Mammary epithelial cell (primary cell): ENCODE measurements at places on chromosomes 4 and X. TPM values are rescaled to one million over a fixed set of nuclear protein-coding genes. Genes with fewer than 3 reads are reported as not detected.

DNA sequence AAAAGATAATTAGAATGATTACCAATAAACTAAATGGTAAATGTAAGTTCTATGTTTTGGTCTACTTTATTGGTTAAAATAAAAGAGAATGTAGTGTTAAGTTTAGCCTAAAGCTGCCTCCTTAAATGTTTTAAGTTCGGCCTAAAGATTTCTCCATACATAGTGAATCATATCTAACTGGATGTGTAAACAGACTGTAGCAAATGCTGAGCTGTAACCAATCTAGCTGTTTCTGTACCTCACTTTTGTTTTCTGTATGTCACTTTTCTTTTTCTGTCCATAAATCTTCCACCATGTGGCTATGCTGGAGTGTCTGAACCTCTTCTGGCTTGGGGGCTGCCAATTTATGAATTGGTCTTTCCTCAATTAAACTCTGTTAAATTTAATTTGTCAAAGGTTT, 121.2 kb downstream of the TBCK start:
- DNase-seq: no peak

GRCh38 chr4:32477518-32477917, 1757.3 kb downstream of the PCDH7 start:
- DNase-seq: no peak

Gene JAKMIP1
- polyA plus RNA-seq: not detected

Gene FLNA
- 681 TPM for polyA plus RNA-seq

Gene FAM53A
- 0.63 TPM for polyA plus RNA-seq

DNA sequence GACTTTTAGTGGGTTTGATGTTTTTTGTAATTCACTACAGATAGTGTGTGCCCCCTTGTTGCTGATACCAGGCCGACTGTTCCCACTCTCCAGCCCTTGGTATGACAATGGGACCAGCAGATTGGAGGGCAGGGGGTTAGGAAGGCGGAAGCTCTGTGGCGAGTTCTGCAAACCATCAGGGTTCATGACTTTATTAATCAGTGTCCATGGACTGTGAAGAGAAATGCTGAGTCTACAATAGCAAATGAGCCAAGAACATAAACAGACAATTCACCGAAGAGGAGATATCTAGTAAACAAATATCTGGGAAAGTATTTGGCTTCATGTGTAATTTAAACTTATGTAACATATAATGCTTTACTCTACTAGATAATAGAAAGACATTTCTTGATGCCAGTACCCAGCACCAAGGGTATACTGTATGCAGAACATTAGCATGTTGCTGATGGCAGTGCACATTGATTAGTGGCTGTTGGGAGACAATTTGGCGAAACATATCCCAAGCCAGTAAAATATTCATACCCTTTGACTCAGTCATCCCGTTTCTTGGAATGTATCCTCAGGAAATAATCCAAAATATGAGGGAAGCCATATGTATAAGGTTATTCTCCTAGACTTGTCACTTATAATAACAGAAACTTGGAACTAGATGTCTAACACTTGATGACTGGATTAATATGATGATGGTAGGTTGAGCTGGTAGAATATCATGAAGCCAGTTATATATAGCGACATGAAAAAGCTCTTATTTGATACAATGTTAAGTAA, 169.4 kb downstream of the PTTG2 start:
- DNase-seq: no peak

- peak; percentile 14 for DNase-seq
Measured at GRCh38 chr4:125244848-125245450, 69.8 kb upstream of the FAT4 start.

Gene FGB
- not detected for polyA plus RNA-seq

Gene SFRP2
- polyA plus RNA-seq: 0.02 TPM

DNA sequence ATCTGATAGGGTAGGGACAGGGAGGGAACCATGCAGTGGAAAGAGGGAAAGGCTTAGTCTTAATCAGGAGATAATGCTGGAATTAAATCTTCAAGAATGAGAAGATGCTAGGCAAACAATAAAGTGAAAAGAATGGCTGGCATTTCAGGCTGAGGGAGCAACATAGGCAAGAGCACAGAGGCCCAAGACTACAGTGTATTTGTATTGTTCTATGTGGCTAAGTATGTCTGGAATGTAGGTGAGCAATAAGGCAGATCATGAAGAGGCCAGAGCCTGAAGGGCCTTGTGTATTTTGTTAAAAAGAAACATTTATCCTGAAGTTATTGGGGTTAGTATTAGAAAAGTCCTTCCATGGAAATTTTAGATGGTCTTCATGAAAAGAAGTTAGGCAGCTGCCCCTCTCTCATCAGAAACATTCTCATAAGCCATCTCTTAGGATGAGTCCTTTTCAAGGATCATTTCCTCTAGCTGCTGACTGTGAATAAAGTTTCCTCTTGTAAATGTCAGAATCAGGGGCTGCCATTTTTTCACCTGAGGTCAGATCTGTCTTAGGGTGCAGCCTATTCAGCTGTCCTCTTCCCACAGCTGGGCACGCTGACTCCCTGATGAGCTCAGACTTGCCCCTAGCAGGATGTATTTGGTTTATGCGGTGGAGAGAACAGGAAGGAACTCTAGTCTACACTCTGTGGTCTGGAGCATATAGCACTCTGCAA, 46.3 kb downstream of the ATP10D start:
- DNase-seq: peak; percentile 94
